ENCODE measurements at places on chromosomes 2 and 18.

DNA sequence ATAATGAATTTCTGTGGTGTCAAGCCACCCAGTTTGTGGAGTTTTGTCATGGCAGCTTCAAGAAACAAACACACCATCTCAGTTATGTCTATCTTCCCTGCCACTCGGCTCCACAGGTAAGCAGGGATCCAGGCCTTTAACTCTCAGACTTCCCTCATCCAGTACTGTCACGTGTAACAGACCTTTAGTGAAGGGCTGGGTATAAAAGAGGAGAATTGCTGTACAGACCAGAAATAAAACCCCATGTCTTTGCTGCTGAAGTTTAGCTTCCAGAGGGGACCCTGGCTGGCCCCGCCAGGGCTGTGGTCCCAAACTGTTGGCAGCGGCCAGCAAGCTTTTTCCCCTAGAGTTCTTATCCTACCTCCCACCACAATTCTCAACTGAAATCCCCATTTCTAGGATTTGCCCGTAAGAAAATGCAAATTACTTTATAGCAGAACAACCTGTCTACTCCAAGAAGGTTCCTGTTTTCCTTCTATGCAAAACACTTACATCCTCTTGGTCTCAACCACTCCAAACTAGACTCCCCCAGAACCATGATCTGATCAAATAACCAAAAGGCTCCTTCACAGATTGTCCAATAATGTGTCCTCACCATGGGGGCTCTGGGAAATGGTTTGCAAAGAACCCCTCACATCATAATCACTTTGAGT, 438.0 kb upstream of the ID2 start:
- no peak for DNase-seq

GRCh38 chr2:35391736-35392442, 963.7 kb upstream of the CRIM1 start:
- no peak for DNase-seq

- DNase-seq = no peak
These were observed 74.9 kb upstream of the KLHL14 start for GRCh38 chr18:32847691-32848090.

DNA sequence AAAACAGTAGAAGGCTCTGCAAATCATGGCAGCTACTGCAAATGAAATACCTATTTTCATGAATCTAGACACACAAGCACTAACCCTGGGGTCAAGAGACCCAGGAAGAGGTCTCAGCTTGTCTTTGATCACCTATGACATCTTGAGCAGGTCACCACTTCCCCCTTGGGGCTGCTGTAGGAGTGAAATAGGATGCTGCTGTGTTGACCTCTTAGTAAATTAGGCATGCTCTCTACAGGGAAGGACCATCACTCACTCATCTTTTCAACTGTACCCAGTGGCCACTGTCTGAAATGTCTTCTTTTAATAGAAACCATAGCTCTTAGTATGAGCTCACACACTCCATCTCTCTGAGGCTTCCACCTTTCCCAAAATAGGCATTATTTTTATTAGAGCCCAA, 83.8 kb downstream of the NCK2 start:
- DNase-seq = no peak

DNA sequence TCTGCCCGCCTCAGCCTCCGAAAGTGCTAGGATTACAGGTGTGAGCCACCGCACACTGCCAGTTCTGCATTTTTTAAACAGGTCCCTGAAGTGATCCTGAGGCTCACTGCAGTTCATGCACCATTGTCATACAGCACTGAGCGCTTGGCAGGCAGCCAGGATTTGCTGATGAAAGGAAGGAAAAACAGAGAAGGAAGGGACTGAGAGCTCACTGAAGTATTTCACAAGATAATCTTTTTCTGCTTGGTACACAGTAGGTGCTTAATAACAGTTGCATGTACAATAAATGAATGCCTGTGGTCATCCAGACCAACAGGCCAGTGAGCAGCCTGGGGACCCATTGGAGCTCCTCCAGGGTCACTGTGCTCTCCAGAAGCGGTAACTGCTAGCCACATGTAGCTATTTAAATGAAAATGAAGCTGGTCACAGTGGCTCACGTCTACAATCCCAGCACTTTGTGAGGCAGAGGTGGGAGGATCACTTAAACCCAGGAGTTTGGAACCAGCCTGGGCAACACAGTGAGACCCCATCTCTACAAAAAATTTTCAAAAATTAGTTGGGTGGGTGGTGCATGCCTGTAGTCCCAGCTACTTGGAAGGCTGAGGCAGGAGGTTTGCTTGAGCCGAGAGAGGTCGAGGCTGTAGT, 33.1 kb upstream of the SMAD7 start:
- no peak for DNase-seq

DNA sequence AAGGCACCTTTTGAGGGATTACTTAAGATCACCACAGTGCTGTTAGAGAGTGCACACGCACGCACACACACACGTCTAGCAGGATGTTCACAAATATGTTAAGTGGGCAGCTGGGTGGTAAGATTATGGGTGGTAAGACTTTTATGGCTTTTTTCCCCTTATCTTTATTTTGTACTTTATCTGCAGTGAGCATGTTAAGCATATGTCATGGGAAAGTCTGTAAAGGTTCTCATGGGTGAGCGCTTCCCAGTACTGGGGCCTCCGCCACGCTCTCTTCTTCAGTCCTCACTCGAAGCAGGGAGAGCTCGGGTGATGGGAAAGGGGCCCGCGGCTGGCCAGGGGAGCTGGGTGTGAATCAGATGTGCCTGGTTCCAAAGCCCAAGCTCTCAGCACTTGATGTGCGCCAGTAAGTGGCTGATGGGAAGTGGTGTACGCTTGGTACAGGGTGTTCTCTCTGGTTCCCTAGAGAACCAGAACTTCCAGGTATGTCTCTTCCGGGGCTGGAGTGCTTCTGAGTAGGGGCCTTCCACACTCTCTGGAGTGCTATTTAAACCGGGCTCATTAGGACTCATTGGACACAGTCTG, 83.9 kb upstream of the YWHAQ start:
- no peak for DNase-seq

DNA sequence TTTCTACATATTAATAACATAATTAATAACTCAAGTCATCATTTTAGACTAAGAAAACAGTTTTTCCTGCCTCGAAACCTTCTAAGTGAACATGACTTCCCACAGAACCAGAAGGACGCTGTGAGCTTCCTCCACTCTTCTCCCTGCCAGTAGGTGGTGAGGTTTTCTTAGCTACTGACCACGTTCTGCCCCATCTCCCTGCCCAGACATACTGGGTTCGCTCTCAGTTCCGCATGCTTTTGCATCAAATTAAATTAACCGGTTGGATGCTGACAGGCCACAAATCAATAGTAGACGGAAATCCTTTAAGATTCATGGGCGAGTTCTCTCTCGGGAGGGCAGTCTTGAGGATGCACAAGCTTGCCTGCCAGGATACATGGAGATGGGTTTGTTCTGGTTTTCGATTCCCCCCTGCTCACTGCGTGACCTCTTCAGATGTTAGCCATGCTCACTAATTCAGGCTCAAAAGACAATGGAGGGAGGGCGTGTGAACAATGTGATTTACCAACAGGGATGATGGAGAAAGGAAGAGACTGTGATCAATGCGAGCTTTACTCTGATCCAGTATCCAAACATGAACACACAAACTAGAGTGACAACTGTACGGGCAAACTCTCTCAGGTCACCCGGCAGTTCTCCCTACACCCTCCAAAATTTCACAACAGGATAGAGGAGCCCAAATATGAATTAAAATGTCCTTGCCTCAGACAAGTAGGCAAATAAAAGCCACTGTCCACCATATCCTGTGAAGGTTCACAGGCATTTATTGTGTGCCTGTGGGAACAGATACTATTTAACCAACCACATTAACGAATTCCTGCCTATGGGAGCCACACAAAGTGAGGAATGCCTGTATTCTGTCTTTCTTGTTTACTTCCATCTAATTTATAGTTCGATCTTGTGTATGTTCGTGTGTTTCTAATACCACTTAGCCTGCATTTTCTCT, 375.7 kb downstream of the EIPR1 start:
- peak; percentile 15 for DNase-seq

- no peak for DNase-seq
These were observed 123.9 kb upstream of the HAAO start for GRCh38 chr2:42916324-42916723.

GRCh38 chr2:119111115-119111975, 47.2 kb downstream of the C1QL2 start:
- DNase-seq = no peak

DNA sequence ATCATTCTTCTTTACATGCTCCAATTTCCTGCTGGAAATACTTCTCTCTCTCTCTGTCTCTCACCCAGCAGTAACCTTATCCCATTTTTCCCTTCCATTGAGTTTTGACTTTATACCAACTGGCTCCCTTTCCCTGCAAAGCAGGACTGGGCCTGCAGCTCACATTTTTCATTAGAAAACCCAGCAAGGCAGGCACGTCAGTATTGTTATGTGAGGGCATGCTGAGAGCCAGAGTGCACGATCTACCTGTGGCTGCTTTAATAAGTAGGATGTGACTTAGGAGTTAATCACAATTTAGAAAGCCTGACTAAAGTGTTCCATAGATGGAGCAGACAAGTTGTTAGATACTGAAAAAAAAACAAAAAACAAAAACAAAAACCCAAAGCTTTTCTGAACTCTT, 5.2 kb upstream of the NDUFV2 start:
- no peak for DNase-seq

DNA sequence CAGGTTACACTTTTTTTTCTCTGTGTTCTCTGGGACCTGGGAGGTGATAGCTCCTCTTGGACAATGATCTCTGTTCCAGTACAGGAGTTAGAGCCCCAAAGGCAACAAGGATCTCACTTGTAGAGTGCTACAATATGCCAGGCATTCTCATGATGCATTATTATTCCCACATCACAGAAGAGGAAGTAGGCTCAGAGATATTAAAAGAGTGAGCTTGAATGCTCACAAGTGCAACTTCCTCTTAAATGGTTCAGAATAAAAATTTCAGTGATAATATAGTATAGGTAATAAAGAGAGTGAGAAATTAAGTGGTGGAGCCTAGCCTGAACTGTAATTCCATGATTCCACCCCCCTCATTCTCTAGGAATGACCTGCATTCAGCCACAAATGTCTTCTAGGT, 21.4 kb downstream of the POLE4 start:
- DNase-seq = no peak

All from AG10803 (cell line).